LHCN-M2 (cell line): ENCODE measurements at places on chromosomes 3 and 15. TPM values are rescaled to one million over a fixed set of nuclear protein-coding genes. Genes with fewer than 3 reads are reported as not detected.

ANKDD1A gene
- total RNA-seq, result 1.9 and 2.8 TPM in 2 replicates

KCNMB3 gene
- 0.63 and 1.2 TPM in 2 replicates for total RNA-seq

GRCh38 chr15:67097930-67098740 lies 32.7 kb downstream of the SMAD3 start:
- peak; percentile 96 for DNase-seq

- no peak for DNase-seq
Observed at GRCh38 chr15:67198157-67198754, 56.2 kb downstream of the AAGAB start.

DNA sequence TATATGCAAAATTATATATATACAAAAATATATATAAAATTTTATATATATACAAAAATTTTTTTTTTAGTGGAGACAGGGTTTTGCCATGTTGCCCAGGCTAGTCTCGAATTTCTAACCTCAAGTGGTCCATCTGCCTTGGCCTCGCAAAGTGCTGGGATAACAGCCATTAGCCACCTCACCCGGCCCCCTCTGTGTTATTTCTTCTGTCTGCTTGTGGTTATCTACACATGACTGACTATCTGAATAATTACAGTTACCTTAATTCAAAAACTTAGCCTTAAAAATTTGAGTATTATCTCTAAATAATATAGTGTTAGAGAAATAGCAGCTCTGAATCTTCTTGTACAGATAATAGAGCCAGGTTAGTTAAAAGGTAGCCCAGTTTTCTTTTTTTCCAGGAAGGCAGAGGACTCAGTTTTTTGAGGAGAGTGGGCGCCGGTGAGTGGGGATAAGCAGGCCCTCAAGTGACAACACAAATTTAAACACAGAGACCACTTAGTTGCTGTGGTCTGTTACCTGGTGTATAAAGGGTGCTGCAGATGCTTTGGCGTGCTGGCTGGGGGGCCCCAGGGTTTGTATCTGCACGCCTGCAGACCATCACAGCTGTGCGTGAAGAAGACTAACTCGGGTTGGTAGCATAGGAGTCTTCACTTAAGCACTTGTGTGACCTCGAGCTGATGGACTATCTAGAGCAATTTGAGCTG lies 83.7 kb downstream of the TRAK1 start:
- DNase-seq, result no peak

DNA sequence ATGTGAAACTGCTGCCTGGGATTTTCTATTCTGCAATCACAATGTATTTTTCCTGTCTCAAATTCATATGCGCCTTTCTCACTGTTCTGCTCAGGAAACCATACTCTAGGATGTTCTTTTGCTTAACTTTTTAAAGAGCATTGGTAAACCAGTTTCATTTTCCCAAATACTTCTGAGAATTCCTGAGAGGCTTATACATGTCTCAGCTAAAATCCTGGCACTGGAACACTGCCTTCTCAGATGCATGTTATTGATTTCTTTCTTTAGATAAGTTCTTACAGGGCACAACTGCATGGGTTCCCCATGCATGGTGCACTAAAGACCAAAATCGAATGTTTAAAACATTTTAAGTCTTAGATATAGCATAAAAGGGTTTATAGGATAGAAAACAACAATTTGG lies 178.3 kb upstream of the PLSCR5 start:
- DNase-seq, result no peak

GRCh38 chr3:162629372-162629771 lies 1132.8 kb downstream of the OTOL1 start:
- no peak for DNase-seq

SH2D7 gene
- total RNA-seq, result not detected in 2 replicates

DNA sequence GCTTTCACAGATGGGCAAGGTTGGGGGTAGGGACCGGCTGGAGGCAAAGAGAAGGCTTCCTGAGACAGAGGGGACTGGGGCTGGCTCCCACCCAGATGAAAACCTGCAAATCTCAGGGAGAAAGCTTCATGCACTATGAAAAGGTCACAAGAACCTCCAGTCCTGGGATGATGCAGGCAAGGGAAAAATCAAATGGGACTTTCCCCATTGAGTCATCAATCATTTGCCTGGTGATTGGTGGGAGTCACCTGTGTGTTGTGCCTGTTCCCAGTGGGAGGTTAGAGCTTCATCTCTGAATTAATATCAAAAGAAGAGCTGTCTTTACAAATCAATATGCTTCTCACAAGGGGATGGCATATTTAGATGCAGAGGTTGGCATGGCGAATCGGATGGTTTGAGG lies 49.9 kb downstream of the CACNA1D start:
- DNase-seq, result no peak

CCDC80 gene
- 96.0 and 137 TPM in 2 replicates for total RNA-seq

CYP8B1 gene
- total RNA-seq, result not detected in 2 replicates

GOLGA8H gene
- 0.40 and 0.77 TPM in 2 replicates for total RNA-seq

DNA sequence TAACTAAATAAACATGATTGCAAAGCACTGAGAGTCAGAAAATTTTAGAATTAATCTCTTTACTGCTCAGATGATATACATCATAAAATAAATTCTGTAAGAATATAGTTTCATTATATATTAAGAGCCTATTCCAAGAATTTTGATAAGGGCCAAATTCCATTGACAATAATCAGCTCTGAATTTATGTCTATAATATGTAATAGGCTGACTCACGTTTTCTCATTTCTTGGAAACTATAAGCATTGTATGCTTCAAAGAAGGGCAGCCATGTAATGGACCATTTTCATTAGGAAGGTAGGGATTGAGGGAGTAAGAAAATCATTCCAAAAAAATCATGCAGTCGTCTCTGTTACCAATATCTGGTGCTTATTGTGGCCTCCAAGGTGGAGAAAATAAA lies 315.9 kb downstream of the ZIC4 start:
- DNase-seq, result no peak

DNA sequence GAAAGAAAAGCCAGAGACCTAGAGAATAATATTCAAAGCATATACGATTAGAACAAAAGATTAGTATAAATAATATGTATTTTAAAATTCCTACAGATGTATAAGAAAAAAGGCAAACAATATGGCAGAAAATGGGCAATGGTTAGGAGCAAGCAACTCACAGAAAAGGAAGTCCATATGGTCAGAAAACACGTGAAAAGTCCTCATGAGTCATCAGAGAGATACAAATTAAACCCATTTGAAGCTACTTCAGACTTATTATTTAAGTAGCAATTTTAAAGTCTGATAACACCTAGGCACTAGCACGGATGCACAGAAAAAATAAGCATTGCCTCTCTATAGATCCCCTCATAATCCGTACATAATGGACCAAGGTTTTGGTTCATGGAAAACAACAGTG lies 25.6 kb downstream of the SLC7A14 start:
- DNase-seq, result no peak

AGTR1 gene
- 5.1 and 6.4 TPM in 2 replicates for total RNA-seq
